ENCODE measurements at places on chromosomes 2 and 18.
A peak's percentile ranks its signal among the peaks of the same experiment; 100 is the strongest.

DNA sequence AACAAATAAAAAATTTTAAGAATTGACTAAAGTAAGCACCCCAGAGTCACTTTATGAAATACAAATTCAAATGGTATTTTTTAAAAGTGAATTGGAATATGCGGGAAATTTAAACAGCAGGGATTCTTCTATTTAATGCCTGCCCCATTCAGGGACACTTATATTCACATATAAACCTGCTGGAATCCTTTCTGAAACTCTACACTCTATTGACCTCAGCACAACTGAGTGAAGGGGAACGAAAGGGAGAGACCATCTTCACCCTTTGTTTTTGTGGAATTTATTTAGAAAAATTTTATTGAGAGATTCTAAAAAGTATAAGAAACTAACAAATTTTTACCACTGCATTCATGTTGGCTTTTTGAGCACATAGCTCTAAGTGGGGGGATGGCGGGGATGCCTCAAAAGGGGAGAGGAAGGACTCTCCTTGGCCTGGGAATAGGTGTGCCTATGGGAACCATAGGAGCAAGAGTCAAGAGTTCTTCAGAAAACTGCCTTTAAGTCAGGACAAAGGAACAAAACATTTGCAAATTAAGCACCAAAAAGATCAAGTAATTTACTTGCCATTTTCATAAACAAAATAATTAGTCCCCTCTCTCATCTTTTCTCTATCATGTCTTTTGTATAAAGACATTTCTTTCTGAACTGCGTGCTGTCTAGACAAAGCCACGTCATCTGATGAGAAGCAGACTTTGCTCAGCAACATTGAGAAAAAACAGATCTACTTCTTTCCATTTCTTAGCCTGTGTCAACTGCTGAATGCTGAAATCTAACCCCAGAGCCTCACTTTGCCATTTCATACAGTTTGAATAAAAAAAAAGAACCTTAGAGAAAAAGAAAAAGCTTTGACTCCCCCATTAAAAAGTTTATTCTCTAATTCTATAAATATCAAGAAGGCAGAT, 21.6 kb upstream of the FLACC1 start:
- no peak for DNase-seq

DNA sequence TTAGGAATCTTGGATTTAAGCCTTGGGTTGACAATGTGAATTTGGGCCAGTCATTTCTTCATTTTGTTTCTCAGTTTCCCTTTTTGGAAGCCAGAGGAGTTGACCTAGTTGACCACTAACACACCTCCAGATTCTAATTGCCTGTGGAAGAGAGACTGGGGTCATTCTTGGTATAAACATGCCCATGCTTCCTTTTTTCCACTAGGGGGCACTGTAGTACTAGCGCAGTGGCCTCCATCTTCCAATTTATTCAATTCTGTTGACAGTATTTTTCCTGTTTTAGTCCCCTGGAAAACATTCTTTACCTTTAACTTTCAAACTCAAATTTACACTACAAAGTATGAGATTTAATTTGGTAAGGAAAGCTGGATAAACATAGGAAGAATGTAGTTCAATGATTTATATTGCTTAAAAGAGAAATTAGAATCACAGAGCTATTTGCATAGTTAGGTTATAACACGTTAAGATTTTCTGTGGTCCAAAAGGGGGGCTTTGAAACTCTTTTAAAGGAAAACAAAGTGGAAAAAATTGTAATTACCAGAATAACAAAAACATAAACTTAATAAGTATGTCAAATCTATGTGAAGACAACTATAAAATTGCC, 57.5 kb upstream of the AGPS start:
- DNase-seq = peak; percentile 62

GRCh38 chr2:121104721-121105141, 180.3 kb downstream of the TFCP2L1 start:
- no peak for DNase-seq

- DNase-seq = no peak
Measured at GRCh38 chr2:70890469-70891065, 45.1 kb upstream of the ATP6V1B1 start.

DNA sequence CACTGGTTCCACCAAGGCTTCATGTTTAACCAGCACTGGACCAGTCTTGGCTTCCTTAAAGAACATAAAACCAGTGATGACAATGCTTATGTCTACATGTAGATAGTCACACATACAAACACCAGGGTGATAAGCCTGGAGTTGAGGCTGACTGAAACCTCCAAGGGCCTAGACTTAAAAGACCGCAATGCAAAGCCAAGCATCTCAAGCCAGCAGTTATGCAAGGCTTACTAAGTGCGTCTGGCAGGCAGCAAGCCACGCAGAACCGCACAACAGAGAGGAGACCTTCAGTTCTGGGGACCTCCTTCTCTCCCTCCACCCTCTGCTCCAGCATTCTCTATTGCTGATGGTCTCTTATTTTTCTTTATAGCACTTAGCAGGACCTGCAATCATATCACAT, 63.2 kb upstream of the ACAA2 start:
- DNase-seq = no peak

DNA sequence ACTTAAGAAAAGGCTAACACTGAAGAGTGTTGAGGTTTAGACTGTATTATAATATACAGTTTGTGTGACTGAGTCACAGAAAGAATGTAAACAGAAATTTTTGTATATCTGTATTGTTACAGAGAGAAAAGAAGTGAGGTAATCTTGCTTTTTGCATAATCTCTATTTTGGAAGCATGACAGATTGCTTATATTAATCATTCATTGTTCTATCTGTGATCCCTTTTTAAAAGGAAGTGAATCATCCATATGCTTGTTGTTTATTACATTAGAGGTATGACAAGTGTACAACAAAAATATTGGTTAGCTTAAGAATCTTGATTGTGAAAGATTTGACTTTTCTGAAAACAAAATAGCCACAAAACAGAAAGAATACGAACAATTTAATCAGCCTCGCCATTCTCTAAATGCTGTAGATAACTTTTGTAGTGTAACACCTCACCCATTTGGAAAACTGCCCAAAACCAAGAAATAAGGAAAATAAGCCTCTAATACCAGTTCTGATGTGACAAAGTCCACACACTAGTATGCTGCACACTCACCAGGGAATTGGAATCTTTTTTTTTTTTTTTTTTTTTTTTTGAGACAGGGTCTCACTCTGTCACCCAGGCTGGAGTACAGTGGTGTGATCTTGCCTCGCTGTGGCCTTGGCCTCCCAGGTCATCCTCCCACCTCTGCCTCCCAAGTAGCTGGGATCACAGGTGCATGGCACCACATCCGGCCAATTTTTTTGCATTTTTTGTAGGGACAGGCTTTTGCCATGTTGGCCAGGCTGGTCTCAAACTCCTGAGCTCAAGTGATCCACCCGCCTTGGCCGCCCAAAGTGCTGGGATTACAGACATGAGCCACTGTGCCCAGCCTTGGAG, 91.5 kb upstream of the LPIN2 start:
- DNase-seq = peak; percentile 1

DNA sequence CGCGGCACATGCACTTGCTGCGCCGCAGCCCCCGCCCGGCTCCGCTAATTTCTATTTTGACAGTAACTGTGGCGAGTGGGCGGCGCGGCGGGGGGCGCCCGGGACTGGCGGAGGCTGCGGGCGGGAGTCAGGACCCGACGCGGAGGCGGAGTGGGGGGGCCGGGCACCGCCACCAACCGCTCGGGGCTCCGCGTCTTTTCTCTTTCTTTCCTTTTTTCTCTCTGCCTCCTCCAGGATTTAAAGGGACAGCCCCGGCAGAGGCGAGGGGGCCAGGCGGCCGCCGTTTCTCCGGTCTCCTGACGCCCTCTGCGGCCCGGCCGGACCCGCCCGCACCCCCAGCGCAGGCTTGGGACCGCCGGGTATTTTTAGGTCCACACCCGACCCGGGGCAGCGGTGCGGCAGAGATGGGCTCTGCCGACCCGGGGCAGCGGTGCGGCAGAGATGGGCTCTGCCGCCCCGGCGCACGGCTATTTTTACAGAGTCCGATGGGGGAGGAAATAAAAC, 460 bp upstream of the ZBTB7C start:
- DNase-seq = no peak

GRCh38 chr18:2391470-2391869, 179.8 kb downstream of the METTL4 start:
- no peak for DNase-seq

GRCh38 chr2:234580686-234581085, 83.8 kb upstream of the ARL4C start:
- no peak for DNase-seq

DNA sequence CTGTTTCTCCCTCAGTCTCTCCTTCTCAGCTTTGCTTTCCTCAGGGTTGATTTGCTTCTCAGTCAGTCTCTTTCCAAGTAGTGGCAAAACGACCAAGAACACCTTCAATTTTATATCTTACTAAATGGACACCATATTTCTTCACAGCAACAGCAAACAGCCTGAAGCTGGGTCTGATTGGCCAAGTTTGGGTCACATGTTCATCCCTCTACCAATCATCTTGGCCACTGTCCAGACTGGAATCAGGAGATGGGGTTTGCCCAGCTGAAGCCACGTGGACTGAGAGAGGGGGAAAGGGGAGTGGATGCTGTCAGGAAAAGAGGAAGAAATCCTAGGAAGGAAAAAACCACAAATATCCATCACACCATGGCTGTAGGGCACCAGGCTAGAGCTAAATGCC, 42.0 kb upstream of the ACMSD start:
- DNase-seq = no peak

- no peak for DNase-seq
Measured at GRCh38 chr18:22311301-22311700, 106.4 kb downstream of the CTAGE1 start.
